ENCODE measurements at places on chromosomes 7 and 10.

- no peak for DNase-seq
Measured at GRCh38 chr10:18140957-18141845, 977 bp downstream of the CACNB2 start.

DNA sequence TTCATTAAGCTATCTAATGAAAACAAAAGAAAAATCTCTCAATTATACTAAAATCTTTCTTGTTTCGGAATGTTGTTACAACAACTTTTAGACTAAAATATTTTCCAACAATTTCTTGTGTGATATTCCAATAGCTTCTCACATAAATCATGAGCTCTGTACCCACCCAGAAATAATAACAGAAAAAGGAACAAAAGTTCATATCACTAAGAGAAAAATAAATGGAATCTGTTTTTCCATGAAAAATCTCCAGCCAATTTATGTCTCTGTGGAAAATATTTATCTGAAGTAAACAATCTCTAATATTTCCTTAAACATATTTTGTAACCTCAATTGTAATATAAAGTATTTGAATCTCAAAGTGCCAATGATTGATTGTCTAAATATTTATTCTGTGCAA, 628.6 kb upstream of the ANKRD30A start:
- DNase-seq: no peak

DNA sequence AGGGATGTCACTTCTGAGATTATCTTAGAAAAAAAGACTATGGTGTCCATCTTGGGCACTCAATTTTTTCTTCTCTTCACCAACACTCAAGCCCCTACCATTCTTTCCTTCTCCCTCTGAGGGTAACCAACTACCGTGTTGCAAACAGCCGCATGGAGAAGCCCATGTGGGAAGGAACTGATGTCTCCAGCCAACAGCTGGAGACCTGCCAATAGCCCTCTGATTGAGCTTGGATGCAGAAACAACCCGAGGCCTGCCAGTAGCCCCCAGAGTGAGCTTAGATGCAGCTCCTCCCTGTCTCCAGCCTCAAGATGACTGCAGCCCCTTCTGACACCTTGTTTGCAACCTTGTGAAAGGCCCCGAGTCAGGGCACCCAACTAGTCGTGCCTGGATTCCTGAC, 36.4 kb upstream of the CHCHD3 start:
- no peak for DNase-seq

DNA sequence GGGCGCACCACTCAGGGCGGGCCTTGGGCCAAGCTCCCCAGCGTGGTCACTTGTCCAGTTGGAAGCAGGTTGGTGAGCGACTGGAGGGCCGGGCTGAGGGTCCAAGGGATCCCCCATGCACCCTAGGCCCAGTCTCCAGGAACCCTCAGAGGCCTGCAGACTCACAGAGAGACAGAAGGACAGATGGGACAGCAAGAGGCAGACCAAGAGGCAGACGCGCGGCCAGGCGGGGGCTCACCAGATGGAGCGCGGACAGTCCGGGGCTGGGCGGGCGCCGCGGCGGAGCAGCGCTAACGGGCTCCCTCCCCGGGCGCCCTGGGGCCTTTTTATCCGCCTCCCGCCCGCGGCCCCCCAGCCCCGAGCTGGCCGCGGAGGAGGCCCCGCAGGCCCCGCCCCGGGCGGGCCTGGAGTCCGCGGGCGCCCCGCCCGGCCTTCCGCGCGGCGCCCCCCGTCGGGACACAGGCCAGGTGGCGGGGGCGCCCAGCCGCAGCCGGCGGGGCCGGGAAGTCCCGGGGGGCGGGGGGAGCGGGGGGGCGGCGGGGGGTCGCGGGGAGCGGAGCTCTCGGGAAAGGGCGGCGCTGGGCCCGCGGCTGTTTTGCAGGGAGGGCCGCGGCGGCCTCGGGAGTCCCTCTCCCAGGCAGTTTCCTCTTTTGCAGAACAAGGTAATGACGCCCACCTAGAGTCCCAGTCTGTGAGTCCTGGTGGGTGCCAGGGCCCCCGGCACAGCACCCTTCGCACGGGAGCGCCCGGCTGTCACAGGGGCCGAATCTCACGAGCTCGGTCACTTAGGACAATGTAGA, at the start of gene LOXL4:
LOXL4 (minus strand) TSS at position 301 of the 800 bp plus-strand sequence. CDS start 5,175 bp downstream, outside the sequence.
- DNase-seq: no peak

DNA sequence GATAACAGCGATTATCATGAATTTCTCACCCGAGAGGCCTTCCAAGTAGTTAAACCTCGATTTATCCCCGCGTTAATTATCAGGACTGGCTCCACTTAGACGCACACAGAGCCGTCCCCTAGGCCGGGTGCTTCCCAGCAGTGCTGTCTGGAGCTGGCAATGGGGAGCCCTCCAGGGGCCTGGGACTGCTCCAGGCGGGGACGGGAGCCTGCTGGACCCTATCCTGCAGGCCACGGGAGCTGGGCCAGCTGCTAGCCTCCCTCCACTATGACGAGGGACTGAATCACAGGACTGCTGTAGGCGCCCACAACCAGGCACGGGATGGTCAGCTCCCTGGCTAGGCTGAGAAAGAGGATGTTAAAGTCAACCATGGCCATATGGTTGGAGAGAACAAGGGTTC, 229.1 kb downstream of the ELFN1 start:
- DNase-seq: peak; percentile 87

GRCh38 chr7:34320926-34321661, 336.9 kb upstream of the NPSR1 start:
- peak; percentile 42 for DNase-seq

- DNase-seq: no peak
Measured at GRCh38 chr10:123889821-123890220, 1.8 kb downstream of the CPXM2 start.

DNA sequence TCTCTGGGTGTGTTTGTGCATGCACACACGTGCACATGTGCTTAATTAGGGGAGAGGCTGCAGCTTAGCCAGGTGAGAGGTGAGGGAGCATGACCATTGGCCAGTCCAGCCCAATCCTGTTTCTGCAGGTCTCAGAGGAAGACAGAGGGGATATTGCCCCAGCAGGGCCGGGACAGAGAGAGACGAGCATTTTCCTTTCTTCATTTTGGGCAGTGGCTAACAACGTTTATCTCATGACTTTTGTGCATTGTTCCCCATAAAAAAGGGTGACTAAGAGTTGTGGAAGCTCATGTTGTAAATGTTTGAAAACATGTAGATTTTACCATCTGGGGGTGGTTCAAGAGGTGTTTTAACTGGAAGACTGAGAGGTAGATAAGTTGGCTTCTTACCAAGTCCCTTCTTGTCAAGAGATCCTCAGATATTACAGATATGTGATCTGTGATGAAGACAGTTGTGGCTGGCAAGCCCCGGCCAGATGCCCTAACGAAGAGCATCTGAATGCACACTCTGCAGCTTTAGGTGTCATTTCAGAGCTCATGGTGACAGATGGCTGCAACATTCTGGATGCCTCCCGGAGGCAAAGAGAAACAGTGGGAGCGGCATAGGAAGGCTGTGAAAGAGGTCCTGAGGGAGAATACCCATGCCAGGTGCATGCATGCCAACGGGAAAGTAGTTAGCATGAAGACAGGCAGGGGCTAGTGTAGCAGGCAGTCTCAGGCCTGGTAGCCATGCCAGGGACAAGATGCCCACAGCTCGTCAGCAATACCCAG, 16.7 kb upstream of the DMBT1 start:
- DNase-seq: no peak

GRCh38 chr10:77164616-77165311, 472.8 kb downstream of the KCNMA1 start:
- peak; percentile 64 for DNase-seq

GRCh38 chr10:120760253-120760652, 90.9 kb upstream of the WDR11 start:
- no peak for DNase-seq

- DNase-seq: no peak
Measured at GRCh38 chr10:130459011-130459410, 322.8 kb downstream of the GLRX3 start.

- DNase-seq: no peak
Measured at GRCh38 chr7:10618953-10619352, 354.7 kb upstream of the PHF14 start.

- no peak for DNase-seq
Measured at GRCh38 chr7:20200361-20200760, 16.8 kb downstream of the MACC1 start.

GRCh38 chr7:146960773-146961391, 844.3 kb downstream of the CNTNAP2 start:
- no peak for DNase-seq

GRCh38 chr7:35379481-35379880, 125.6 kb upstream of the TBX20 start:
- no peak for DNase-seq

DNA sequence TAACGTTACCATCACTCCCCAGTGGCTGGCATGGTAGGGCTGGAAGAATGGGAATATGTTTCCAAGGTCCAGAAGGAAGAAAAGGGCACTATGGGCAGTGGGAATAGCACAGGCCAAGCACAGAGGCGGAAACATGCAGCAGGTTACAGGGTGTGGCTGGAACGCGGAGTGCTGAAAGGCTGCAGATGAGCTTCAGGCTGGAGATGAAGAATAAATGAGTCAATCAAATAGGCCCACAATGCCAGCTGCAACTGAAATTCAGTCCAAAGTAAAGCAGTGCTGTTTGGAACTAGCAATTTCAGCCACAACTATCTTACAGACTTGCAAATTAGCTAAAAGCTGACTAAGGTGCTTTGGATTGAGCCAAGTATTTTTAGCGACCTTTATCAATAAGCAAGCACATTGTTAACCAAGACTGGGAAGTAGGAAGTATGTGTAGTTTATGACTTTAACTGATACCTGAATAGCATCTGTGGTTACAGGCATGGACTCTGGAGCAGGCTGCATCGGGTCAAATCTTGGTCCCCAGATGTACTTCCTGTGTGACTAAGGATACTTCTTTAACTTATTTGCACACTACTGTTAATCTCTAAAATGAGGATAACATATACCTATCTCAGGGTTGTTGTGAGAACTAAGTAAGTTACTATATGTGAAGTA, 77.5 kb upstream of the CTTNBP2 start:
- no peak for DNase-seq

- DNase-seq: no peak
Measured at GRCh38 chr10:37855636-37856035, 1.8 kb downstream of the ZNF248 start.

Data from stromal cell of bone marrow (primary cell).